ENCODE measurements at places on chromosomes 6 and 20.

GRCh38 chr6:3388786-3389185 lies 68.1 kb downstream of the SLC22A23 start:
- no peak for DNase-seq

GRCh38 chr20:1676650-1677049 lies 19.1 kb upstream of the SIRPG start:
- no peak for DNase-seq

DNA sequence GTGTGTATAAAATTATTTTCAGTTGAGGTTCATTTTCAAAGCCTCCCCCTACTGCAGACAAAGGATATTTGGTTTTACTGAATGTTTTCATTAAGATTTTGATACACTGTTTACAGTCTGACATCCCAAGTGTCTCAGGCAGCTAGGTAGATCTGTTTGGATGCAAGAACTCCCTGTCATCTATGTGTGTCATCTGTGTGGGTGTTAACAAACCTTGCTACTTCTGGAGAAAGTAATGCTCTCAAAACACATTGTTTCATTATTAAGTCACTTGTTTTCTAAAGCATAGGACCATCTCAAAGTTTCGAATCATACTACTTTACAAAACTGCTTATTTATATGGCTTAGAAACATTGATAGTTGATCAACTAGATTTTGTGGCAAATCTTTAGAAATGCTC lies 114.5 kb upstream of the TMEM170B start:
- DNase-seq, result no peak

GRCh38 chr6:82073484-82073883 lies 174.1 kb downstream of the IBTK start:
- no peak for DNase-seq

GRCh38 chr20:17511401-17511800 lies 19.8 kb downstream of the BFSP1 start:
- DNase-seq, result no peak

- no peak for DNase-seq
Measured at GRCh38 chr20:47233333-47234188, 122.9 kb downstream of the ZMYND8 start.

GRCh38 chr6:5840734-5841390 lies 165.9 kb downstream of the NRN1 start:
- DNase-seq, result no peak

DNA sequence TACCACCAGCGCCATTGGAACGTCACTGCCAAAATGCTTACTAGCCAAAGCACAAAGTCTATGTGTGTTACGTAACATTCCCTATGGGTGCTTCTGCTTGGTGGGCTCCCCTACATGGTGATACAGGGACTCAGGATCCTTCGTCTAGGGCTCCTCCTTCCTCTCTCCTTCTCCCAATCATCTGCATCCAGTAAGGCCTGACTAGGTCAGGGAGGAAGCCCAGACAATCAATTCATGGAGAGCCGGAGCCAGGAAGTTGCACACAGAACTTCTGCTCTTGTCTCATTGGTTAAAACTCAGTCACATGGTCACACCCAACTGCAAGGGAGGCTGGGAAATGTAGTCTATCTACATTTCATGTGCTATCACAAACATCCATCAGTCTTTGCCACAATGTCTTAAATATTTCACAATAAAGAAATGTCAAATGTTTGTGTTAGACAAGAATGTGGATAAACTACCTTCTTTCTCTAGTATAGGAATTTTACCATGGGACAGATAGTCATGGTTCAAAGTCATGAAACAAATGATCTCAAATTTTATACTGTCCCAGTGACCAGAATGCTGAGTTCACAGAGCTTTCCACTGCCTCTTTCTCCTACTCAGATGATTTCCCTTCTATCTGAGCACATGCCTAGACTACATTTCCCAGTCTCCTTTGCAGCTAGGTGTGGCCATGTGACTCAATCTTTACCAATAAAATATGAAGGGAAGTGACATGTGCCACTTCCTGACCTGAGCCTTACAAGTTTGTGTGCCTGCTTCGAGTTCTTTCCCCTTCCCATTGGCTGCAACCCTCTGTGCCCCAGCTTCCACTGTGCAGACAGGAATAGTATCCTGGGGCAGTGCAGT lies 9.3 kb upstream of the KCNK15 start:
- no peak for DNase-seq

DNA sequence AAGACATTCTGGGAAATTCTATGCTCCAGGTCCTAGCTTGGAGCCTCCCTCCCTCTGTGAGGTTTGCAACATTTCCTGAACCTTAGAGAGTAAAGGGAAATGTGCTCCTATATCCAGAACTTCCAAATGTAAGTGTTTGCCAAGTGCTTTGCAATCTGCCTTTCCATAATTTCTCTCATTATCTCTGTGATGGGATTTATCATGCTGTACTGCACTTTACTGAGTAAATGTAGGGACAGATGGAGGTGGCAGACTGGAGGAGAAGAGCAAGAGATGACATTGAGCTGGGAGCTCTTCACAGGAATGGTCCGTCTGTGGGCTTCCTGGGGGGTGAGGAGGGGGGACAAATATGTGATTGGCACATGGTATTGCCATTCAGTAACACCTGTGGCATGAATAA lies 184.3 kb downstream of the SOX4 start:
- DNase-seq, result no peak

- DNase-seq, result no peak
Measured at GRCh38 chr6:402901-403658, 11.5 kb downstream of the IRF4 start.

DNA sequence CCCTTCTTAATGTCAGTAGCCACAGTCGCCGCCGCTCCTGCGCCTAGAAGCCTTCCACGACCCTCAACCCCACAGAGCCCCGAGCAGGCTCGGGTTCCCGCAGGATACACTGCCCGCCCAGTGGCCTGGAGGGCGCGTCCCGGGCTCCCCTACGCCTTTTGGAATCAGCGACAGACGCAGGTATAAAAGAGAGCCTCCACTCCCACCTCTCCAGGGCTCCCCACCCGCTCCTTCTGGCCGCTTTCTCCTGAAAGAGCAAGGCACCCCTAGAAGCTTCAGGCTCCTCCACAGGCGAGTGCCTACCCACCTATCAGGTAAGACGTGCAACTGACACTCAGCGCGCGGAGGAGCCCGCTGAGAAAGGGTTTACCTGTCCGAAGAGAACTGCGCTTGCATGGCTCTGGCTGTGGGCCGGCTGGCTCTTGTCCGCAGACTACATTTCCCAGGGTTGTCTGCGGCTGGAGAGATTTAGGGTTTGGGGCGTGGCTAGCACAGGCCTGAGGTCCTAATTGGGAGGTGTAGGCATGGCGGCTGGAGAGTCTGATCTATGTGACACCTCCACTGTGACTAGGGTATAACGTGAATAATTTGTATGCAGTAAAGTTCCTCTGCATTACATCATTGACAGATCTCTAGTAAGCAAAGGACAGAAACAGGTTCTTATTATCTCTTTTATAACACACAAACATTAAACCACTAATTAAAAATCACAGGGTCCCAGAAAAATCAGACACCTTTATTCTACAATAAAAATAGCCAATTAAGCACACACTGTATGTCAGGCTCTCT lies 13.5 kb upstream of the ZNF391 start:
- no peak for DNase-seq

DNA sequence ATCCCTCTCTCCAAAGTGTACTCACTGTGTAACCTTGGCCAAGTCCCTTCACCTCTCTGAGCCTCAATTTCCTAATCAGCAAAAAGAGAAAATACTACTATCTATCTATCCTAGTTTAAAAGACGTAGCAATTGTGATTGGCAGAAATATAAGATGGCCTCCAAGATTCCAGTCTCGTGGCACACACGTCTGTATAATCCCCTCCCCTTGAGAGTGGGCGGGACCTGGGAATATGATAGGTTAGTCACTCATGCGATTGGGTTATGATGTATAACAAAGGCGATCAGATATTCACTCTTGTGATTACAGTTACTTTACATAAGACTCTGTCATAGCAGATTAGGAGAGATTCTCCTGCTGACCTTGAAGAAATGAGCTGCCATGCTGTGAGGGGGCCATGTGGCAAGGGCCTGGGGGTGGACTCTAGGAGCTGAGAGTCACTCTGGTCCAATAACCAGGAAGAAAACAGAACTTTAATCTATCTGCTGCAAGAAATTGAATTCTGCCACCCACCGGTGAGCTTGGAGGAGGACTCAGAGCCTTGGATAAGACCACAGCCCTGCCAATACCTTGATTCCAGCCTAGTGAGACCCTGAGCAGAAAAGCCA lies 6.0 kb downstream of the CPNE5 start:
- DNase-seq, result no peak

- peak; percentile 66 for DNase-seq
Measured at GRCh38 chr6:105587349-105588122, 184.7 kb upstream of the PREP start.

GRCh38 chr6:13560651-13561044 lies 13.8 kb upstream of the SIRT5 start:
- DNase-seq, result no peak

DNA sequence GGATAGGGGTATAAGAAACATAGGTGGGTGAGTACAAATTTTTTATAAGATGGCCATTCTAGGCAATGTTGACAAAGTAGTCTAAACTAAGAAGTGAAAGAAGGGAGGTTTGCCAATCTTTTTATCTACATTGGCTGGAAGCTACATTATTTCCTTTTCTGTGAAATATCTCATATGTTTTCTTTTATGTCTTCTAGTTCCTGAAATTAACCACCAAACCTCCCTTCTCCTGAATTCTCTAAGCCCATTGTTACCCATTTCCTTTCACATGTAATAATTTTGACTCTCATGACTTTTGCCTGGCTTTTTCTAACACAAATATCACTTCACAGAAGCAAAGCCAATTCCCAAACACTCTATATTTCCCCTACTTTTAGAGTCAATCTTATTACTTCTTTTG lies 496.2 kb upstream of the JAG1 start:
- no peak for DNase-seq

GRCh38 chr20:63911176-63911575 lies 16.2 kb downstream of the DNAJC5 start:
- DNase-seq, result no peak

DNA sequence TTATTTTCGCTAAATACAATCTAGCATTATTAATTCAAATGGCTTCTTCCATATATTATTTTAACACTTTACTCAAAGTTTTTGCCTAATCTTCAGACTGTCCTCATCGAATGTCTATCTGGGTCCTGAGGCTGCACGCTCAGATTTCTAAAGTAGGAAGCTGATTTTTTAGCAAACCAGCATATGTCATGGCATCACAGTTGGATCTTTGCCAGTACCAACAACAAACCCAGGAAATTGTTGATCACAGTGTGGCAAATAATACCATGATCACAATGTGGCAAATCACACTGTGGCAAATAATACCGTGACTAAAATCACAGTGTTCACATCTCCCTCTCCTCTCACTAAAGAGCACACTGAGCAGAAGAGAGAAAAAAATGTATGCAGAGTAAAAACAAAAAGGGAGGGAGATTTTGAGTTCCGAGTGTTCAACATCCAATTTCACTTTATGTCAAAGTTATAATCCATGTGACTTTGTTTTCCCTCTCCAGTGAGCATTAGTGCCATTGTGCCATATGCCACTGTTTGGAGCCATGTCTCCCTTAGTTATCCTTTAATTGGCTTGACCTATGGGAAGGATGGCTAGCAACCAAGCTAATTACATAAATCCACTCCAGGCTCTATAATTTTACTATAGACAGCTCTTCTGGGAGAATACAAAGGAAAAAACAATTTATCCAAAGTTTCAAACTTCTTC lies 1059.6 kb downstream of the HACE1 start:
- no peak for DNase-seq

GRCh38 chr6:23420659-23421350 lies 705.2 kb upstream of the NRSN1 start:
- no peak for DNase-seq

- no peak for DNase-seq
Measured at GRCh38 chr6:95959261-95959660, 56.5 kb upstream of the FUT9 start.

- no peak for DNase-seq
Measured at GRCh38 chr6:140236732-140237131, 862.3 kb upstream of the CITED2 start.

DNA sequence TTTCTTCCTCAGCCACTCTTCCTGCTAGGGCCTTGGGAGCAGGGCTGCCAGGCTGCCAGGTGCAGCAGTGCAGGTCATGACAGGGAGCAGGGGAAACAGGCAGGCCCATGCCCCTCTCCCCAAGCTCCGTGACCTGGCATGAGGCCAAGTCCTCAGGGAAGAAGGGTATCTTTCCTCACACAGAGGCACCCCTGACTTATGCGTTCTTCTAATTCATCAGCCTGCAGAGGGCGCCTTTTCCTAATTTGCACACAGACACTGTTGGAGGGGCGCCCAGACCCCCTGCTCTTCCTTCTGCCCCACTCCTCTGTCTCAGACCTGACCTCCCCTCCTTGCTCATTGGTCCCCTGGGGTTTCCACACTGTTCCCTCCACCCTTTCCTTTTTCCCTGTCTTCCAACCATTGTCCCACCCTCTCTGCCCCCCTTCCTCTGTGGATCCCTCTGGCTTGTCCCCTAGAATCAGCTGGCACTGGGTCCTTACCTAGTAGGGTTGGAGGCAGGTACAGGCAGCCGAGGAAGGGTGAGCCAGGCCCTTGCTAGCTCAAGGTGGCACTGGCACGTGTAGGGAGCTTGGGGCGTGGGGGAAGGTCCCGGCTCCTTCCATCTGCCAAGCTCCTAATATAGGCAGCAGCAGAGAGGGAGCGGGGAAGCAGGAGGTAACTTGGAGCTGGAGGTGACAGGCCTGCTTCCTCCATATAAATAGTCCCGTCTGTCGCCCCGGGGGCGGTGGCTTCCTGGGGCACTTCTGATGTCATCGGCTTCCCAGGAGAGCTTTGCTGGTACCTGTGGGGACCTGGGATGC lies 154.9 kb upstream of the MLN start:
- DNase-seq, result no peak

DNA sequence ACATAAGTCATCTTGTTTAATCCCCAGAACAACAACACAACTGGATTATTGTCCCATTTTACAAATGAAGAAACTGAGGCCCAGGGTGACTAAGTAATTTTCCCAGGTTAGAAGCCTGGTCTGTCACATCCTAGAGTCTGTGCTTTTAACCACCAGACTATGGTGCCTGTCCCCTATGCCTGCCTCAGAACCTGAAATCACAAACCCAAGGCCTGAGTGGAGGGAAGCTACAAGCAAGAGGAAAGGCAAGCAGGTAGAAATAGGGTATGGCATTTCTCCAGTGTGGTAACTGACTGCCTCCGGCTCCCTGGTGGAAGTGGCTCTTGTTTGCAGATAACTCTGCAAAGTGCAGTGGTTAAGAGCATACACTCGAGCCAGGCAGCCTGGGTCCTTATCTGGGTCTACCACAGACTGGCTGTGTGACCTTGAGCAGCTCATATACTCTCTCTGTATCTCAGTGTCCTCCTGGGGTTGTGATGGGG lies 2.5 kb downstream of the TMEM63B start:
- no peak for DNase-seq

GRCh38 chr20:50844430-50845100 lies 49.7 kb downstream of the BCAS4 start:
- DNase-seq, result no peak

DNA sequence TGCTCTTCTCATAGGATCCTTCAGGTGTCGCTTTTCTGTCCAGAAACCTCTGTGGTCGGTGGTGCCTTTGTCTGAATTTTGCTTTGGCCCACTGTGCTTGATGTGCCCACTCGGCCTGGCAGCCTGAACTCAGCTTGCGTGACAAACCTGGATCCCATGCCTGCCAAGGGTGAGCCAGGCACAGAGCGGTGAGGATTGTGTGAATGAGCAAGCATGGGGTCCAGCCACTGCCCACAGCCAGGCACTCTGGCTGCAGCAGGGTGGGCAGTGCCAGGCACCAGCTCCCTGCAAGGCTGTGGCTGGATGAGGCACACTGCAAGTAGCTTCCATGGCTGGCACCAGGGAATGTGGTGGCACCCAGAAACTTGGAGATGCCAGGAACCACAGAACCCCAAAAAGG lies 110.3 kb downstream of the THEMIS start:
- DNase-seq, result no peak

GRCh38 chr6:53857318-53858094 lies 62.7 kb downstream of the LRRC1 start:
- DNase-seq, result no peak

All from amniotic stem cell (primary cell).